Caki2 (cell line): ENCODE measurements at places on chromosomes 2 and 18.

DNA sequence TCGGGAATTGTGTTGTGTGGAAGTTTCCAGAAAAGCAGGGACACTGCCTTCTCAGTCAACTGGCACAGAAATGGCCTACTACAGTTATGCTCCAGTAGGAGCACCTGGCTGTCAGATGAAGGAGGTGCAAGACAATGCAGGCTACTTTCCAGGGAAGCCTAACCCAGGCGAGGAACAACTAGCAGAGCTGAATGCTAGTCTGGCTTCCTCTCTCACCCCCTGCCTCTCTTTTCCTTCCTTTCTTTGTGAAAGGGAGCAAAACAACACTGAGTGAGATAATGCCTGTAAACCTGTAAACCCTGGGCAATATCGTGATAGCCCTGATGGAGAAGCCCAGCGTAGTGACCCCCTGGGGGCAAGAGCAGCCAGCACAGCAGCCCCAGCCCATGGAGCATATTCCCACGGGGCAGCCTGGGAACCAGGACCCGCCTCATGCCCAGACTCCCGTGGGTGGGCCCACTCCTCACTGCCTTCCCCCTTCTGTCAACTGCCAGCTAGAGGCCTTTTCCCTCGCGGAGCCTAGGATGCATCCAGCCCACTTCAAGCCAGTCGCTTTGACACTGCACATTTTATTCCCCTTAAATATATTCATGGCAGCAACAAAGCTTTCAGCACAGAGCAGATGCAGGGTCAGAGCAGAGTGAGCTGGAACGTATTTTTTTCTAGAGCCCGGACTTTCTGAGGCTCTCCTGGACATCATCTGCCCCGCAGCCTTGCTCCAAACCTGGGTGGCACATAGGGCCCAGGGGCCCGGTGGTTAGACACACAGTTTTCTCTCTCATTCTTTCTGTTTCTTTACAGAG, 77.0 kb downstream of the PDCL3 start:
- no peak for DNase-seq

DNA sequence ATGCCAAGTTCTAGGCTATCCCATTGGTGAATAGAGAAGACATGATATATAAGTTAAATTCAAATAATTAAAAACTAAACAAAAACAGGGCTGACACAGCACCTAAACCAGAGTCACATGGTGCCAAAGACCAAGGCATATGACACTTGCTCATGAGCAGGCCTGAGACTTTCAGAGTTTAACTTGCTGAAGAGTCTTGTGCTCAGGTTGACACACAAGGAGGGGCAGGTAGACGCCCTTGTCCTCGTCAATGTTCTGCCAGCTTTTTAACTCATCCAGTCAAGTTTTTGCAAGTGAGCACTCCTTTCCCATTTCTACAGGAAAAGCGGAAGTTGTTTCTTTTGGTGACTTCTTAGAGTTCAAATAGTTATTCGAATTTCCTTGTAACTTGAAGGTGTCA, 289.7 kb downstream of the CYRIA start:
- DNase-seq: no peak

DNA sequence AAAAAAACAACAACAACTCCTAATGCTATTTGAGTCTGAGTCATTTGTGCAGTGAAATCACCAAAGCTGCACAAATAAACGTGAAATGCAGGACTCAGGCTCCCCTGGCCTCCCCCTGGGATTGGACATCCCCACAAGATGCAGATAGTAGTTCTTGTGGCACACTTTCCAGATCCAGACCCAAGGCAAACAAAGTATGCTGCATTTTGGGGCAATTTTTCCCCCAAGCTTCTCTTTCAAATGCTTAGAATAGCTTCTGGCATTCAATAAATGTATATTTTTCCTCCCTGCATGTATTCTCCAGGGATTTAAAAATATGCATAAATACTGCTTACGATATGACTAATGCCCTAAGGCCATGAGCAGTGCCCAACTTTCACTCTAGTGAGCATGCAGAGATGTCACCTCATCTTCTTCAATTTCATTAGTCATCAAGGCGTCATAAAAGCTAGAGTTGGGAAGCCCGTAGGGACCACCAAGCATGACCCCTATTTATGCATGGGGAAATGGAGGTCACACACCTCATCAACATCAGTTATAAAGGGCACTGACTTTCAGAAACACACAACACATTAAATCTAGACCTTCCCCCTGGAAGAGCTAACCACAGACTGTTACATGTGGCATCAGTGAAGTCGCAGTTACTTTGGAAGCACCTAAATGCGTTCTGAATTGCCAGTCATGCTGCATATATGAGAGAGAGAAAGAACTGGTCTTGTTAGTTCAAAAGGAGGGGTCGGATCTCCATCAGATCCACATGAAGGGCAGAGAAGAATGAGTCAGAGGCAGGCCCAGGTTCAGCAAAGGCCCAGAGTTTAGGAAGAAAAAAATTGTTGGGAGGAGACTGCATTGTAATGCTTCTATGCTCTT, 374.1 kb downstream of the LPIN1 start:
- no peak for DNase-seq

DNA sequence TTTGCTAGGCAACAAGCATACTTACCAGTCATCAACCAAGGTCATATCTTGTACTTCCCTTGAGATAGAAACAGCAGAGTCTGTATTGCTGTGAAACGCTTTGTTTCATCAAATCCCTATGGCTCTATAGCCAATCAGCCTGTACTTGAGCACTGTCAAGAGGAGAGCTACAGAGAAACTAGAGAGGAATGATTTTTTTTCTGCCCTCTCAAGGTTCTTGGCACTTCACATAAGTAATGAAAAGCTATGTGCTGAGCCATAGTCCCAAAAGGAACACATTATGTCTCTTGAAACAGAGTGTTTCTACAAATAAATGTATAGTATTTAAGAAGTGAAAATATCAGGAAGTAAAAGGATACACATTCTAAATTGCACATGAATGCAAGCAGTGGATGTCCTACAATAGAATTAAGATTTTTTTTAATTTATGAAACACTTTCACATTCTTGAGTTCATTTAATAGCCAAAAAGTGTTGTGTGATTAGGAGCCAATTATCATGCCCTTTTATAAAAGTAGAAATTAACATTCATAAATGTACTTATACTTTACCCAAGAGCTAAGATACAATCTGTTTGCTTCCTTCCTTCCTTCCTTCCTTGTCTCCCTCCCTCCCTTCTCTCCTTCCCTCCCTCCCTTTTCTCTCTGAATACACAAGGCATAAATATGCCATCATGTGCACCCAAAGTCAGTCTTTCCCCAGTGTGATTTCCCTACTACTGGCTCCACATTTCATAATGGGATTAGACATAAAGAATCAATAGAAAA, 131.8 kb downstream of the CSRNP3 start:
- DNase-seq: no peak

DNA sequence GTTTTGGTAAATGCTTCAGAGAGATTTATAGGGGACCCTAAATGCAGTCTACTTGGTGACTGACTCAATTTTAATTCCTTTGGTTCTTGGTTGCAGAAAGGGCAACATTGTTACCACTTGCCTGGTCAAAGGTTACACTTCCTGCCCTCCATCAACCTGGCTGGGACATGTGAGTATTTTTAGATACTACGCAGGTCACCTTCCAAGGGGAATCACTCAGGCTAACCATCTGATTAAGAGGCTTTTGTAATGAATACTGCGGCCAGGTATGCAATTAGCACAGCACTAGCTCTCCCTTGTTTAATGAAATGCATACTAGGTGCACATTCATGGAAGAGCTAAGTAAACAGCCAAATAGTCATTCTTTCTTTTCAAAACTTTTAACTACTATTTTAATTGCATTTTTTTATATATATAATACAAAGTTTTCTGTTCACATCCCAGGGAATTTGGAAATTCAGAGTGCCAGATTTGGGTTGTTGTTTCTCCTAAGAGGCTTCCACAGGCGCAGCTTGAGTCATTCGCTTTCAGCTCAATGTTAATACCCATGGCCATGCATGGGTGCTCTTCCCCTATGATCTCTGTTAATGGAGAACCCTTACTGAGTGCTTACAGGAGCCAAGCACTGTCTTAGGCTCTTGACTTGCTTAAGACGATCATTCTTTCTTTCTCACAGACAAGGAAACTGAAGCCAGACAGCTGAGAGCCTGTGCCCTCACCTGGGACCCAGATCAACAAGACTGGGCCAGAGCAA, 152.2 kb downstream of the MTX2 start:
- peak; percentile 63 for DNase-seq

- DNase-seq: peak; percentile 91
Measured at GRCh38 chr2:233265899-233266431, 14.5 kb downstream of the ATG16L1 start.

DNA sequence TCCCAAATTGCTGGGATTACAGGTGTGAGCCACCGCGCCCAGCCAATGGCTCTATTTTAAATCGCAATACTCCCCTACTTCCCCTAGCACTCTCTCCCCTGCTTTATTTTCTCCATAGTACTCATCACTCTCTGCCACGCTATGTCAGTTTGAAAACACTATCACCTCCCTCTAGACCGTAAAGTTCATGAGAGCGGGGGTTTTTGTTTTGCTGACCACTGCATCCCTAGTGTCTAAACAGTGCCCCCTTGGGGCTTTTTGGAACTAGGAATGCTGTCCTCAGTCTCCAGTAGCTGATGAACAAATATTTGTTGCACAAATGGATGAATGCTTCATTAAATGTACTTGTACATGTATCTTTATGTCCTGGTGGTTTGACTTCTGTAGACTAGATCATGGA, 44.1 kb downstream of the ATOH8 start:
- DNase-seq: peak; percentile 35

DNA sequence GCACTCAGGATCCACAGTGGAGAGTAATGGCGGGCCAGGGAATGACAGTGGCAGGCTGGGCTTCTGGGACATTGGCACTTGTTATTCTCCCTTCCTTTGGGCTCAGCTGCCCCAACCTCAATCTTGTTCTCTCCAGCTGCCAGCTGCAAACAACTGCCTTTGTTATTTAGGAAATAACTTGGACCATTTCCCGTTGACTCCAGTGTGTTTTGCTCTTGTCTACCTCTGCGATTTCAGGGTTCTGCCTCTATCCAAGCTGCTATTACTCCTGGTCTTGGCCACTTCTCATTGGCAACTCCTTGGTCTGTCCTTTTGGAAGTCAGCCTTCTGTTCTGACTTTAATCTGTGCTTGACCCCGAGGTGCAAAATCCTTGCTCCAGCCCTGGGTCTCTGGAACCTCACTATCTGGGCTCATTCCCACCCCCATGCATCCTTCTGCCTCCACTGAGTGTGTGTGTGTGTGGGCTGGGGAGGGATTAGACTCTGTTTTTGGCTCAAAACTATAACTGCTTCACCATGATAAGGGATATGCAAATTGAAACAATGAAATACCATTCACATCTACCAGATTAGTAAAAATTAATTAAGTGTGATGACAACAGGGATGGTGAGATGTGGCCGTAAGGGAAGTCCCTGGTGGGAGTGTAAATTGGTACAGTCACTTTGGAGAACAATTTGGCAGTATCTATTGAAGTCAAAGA, 134.1 kb upstream of the CXCR4 start:
- DNase-seq: no peak

- DNase-seq: no peak
Measured at GRCh38 chr18:36630917-36631316, 197.9 kb downstream of the TPGS2 start.

DNA sequence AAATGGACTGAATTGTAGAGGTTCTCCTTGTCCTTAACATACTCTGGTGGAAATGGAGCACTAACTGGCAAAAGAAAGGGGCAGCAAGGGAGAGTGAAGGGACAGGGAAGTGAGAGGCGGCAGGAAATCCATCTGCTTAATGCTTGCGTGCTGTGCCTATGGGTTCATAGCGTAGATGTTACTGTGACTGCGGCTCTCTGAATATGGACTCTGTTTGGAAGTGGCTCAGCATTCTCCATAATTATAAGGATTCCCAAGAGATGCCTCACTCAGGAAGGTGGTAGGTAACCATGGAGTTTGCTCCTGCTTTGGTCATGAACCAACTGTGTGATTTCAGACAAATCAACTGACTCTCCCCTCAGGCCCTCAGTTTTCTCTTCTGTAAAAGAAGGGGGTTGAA, 50.0 kb downstream of the MYO3B start:
- no peak for DNase-seq

GRCh38 chr2:85760371-85760770, 6.6 kb downstream of the ATOH8 start:
- DNase-seq: no peak

DNA sequence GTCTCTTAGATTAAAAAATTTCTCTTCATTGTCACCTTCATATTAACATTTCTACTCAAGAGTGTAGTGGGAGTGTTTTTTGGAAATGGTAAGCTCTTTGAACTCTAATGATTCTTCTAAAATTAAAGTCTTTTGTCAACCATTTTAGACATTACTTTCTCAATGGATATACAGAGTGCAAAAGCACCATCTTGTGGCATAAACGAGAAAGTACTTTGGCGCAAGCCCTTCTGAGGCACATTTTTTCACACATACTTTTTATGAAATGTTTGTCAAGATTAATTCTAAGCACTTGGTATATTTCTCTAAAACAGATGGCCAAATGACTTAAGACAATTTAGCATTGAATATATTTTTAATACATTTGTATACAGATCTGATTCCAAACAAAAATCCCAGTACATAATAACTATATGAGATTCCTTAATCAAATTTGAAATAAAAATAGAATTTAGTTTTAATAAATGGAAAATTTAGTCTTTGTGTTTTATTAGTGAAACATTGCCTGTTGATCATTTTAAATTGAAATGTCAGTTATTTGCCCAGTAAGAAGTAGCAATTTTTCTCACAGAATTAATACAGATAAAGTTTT, 63.3 kb upstream of the GALNT5 start:
- no peak for DNase-seq

DNA sequence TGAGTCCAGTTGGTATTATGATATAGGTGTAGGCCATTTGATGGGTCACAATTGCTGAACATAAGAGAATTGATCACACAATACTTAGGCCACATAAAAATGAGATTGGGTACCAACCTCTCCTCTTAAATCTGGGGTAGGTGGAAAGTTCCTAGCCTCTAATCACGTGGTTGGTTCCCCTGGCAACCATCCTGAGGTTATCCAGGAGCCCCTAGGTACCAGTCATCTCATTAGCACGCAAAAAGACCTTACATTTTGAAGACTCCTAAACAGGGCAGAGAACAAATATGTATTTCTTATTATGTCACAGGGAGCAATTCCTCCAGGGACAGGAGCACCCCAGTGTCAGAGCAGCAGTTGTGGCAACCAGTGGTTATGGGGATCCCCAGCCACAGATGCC, 12.7 kb upstream of the SELENOI start:
- DNase-seq: peak; percentile 61

GRCh38 chr2:211175956-211176355, 619.6 kb downstream of the CPS1 start:
- DNase-seq: no peak

DNA sequence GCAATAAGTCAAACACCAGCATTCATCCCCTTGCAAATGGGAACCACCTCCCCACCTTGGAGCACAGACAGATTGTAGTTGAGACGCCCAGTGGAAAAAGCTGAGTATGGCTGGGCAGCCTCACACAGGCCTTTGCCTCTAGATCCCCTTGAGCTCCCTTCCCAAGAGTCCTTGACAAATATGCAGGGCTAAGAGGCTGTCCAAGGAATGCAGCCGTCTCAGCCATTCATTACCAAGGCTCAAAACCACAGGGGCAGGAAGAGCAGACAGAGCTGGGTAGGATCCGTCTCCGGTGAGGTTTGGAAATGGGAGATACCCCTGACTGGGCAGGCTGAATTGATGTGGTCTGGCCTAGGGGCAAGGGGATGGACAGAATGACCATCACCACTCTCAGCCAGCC, 557.1 kb downstream of the TNS1 start:
- no peak for DNase-seq
